Stimulated activated CD4-positive, alpha-beta T cell treated with anti-CD3 and anti-CD28 coated beads, Interleukin-2, amount 100 ng/mL, for 4 hours (primary cell): ENCODE measurements at places on chromosomes 5 and 9.

- DNase-seq: no peak
Observed at GRCh38 chr9:68869022-68869421, 144.9 kb downstream of the PRKACG start.

DNA sequence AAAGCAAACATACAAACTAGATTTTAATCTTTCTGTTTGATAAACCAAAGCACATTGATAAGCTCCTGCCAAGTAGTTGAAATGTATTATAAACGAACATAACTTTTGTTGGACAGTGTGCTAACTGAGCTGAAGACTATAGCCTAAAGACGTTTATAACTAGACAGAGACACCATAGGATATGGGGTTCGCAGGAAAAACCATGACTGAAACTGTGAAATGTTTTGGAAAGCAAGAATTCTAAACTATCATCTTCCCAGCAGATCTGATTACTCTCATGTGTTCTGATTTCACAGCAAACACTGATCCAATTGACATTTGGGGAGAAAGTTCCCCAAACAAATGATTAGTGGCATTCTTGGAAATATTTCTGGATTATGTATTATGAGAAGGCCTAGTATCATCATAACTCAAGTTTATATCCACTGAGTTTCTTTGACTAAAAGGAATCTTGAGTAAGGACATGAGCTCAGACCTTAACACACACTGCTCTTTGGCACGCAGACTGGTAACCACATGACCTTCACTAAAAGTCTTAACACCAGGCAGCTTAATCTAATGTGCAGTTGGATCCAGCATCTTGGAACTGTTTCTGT lies 375.2 kb downstream of the ZNF608 start:
- DNase-seq: no peak

- DNase-seq: no peak
Observed at GRCh38 chr5:79189439-79190234, 46.3 kb upstream of the JMY start.

- no peak for DNase-seq
Observed at GRCh38 chr5:129963359-129963758, 59.1 kb downstream of the CHSY3 start.

DNA sequence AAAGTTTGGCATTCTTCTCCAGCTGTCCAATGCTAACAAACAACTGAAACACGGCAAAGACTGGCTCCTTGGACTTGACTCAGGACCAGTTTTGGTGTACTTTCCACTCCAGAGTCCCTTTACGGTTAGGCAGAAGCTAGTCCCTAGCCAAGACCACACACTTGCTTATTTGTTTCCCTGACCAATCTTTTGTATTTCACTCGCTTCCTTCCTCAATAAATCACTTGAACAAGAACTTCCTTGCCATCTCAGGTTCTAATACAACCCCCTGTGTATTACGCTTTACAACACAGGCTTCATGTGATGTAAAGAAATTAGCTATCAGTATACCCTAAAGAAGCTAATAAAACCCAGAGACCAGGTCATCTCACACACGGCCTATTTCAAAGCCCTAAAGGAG lies 947.5 kb upstream of the CTNND2 start:
- no peak for DNase-seq

- DNase-seq: no peak
Observed at GRCh38 chr9:116009420-116009819, 144.2 kb upstream of the PAPPA start.
